ENCODE measurements at places on chromosomes 7 and 10. TPM values are rescaled to one million over a fixed set of nuclear protein-coding genes. Genes with fewer than 3 reads are reported as not detected.

DNA sequence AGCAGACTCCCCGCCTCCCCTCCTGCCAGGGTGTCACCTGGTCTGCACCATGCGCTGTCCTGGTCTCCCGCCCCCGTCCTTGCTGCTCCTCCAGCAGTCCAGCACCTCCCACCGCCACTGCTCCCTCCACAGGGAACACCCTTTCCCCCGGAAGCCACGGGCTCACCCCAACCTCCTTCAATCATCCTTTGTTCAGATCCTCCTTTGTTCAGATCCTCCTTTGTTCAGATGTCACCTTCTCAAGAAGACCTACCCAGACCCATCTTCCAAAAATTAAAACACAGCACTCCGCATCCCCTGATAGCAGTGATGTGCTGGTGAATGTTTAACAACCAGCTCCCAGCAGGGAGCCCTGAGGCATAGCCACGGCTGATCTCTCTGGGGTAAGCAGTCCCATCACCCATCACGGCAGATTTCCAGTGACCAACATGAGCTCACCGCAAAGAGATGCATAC is 237.7 kb downstream of the USP6NL start:
- no peak for DNase-seq

DNA sequence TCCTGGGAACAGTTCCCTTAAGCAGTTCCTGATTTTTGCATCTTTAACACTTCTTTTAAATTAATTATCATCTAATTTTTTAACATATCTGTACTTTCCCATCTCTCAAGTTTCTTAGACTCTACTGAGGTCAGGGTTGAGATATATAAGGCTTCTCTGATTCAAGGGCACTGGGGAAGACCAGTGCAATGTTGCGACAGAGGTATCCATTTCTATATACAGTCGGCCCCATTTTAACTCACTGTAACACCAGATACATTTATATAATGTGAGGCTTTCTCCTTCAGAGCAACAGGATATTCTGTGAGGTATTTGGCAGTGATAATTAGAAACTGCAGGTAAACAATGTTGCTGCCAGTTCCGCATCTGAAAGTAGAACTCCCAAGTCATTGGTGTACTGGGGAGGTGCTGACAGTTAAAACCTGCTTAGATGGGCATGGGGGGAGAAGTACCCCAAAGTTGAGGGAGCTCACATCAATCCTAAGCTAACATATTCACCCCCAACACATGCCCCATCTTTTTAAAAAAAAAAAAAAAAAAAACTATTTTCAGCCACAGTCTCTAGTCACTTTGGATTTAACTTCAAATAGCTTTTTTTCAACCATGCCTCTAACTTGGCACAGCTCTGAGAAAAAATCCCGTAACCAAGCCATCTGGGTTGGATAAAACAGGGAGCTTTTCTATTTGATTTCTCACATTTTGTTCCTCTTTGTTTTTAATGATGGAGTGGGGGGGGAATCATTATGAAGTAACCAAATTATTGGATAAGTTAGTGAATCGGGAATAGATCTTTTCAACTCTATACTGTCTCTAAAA is 62.9 kb downstream of the REEP3 start:
- no peak for DNase-seq

DNA sequence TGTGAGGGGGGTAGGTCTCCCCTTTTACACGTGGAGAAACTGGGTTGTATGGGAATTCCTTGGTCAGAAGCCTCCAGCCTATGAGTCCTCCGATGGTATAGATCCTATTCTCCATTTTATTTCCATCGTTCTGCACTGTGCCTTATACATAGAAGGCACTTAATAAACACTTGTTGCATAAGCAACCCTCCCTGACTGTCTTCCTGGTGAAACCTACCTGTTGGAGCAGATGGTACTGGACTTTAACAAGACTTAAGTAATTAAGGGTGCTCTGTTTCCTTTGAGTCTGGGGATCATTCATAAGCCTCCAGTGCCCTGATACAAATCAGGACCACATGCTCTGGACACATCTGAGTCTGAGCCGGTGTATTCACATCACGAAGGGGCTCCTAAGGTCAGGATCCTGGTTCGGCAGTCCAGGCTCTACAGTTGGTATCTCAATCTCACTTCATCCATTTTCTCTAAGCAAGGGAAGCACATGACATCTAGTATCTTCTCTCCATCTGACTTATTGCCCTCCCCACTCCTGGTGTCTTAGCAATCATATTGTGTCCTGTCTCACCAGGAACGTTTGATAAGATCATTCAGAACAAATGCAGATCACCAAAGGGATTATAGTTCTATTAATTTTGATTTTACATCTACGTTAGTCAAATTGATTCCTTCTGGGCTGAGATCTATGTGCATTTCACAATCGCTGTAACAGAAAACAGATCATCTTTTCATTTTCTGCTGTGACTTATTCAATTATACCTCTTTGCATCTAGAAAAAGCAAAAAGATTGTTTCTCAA is 22.8 kb upstream of the EZH2 start:
- peak; percentile 77 for DNase-seq

DNA sequence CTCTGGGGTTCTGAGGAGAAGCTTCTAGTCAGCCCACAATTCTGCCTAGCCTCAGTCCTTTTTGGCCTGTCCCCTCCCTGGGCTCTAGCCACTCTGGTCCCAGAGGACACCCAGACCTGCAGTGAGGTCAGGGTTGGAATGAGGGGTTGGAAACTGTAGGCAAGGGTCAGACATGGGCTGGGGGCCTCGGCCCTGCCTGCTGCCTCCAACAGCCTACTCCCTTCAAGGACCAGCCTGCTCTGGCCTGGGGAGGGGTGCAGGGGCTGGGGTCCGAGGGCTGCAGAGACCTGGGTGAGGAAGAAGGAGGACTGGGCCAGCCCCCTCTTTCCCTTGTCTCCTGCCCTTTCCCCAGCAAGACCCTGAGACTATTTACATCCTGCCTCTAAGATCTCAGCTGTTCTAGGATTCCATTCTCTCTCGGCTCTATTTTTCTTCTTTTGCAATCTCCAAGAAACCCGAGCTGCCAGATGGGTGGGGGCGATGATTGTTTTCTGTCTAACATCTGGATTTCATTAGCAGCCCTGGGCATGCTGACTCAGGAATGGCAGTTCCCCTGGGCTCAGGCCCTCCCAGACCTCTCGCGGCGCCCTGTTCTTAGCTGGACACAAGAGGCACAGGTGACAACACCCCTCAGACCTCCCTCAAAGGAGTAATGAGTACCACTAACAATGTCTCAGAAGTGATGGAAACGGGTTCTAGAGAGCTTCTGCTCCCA is 23.1 kb downstream of the ZCCHC24 start:
- DNase-seq = peak; percentile 86

GRCh38 chr10:65284495-65285041 is 1641.3 kb upstream of the LRRTM3 start:
- DNase-seq = no peak

DNA sequence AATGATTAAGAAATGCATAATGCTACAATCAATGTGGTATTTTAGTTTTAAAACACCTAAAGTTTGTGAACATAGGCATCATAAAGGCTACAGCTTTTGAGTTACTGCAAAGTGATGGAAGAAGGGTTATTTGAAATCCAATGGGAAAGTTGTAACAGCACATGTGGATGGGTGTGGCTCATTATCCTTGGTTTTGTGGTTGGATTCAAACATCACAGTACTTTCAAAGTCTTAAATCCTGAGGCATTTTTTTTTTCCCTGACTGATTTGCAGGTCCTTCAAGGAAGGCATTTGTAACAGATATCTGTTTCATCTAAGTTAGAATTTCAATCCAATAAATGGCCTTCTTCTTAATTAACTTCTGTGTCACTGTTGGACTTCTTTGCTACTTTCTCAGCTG is 9.8 kb upstream of the SHTN1 start:
- DNase-seq = no peak

DNA sequence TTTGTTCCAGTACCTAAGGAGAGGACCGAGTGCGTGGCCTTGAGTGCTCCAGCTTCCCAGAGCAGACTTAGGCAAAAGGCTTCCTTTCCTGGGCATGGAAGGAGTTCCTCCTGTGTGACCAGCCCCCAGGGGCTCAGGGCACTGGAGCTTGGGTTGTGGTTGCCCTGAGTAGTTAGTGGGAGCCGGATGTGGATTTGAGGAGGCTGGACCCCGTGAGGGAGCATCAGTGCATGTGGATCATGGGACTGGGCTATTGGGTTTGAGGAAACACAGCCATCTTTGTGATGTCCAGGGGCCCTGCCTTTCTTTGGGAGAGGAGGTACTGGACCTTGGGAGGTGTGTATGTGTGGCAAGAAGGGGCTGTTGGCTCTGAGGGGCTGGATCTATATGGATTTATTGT is 8.4 kb downstream of the LRMDA start:
- no peak for DNase-seq

DNA sequence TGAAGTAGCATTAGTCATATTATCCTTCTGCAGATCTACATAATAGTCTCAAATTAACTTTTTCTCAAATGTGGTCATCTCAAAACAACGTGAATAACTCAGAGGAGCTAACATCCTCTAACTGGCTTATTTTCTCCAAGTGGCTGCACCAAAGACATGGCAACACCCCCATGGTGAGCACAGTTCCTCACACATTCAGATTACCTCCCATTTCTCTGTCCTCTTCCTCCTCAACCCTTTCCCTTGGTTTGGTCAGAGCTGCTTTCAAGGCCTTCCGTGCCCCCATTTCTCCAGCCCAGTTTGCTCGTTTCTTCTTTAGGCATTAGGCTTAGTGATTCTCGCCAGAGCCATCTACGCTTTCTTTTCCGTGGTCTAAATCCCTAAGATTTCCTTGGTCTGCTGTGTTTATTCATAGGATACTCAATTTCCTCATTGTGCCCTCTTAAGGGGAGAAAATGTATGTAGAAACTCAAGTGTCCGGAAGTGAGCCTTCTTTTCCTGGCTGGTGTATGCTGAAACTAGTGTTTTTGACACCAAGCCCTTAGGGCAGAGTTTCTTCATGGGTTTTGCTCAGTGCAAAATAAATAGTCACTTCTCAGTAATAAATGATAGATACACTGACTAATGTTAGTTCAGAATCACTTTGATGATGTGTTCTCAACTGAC is 2.6 kb downstream of the MET start:
- DNase-seq = no peak

- DNase-seq = no peak
These were observed 38.8 kb upstream of the CACUL1 start for GRCh38 chr10:118793545-118793944.

- DNase-seq = no peak
These were observed 107.9 kb downstream of the POU6F2 start for GRCh38 chr7:39085590-39086049.

DNA sequence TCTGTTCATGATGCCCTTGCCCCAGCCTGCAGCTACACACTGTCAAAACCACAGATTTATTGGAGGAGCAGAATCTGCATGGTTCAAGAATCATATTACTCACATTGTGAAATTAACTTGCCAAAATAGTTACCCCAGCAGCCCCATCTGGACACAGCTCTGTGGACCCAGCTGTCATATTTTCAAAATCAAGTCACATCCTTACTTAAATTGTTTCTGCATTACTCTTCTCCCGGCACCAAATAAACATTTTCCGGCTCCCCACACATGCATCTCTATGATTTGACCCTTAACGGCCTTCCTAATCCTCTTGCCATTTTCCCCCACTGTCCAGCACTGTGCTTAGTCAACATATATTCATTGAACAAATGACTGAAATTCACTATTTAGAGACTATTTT is 43.8 kb upstream of the GPR26 start:
- DNase-seq = no peak

GRCh38 chr10:100886091-100886490 is 26.7 kb upstream of the SLF2 start:
- no peak for DNase-seq

NRCAM gene
- polyA plus RNA-seq = 1.1 TPM

WBP1L gene
- polyA plus RNA-seq = 29.8 TPM

SFXN2 gene
- polyA plus RNA-seq = 10.6 TPM

TRPV5 gene
- not detected for polyA plus RNA-seq

CASTOR2 gene
- polyA plus RNA-seq = 5.4 TPM
